T-helper 17 cell (primary cell): ENCODE measurements at places on chromosomes 7 and 10.

- no peak for DNase-seq
Observed at GRCh38 chr7:10475940-10476641, 497.6 kb upstream of the PHF14 start.

DNA sequence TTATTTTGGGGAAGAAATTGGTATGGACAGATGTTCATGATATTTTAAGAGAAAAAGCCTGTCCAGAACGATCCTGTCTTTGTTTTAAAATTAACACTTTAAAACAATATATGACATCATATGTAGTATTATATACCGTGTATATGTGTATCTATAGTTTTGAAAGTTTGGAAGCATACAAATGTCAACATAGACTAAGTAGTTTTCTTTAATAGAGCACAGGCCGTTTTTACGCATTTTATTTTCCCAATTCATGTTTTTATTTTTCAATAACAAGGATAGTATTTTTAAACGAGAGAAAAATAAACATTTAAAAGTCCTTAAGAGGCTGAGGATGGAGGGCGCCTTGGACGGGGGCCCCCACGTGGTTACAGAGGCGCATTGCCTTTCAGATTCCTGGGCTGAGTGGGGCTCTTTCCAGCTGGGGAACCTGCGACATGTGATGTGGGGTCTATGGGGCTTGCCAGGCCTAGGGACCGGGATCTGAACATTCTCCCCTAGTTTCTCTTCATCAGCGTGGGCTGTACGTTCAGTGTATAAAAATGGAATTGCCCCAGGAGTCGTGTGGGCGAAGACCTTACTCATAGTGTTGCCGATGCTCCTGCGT, 127.8 kb upstream of the ZNF746 start:
- peak; percentile 49 for DNase-seq

DNA sequence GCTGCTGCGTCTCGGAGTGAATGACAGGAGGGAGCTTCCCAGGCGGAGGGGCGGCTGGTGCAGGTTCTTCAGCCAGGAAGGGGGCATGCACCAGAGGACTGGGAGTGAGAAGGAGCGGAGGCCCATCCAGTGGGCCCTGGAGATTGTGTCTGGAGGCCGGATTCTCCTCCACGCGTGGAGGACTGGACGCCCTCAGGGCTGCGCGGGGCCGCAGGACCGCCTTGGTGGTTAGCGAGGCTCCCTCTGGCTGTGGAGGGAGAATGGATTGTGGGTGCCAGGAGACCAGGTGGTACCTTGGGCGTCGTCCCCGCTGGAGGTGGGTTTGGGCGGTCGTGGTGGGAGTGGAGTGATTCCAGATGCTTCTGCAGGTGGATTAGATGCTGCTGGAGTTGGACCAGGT, 68.9 kb downstream of the ELFN1 start:
- DNase-seq = no peak

DNA sequence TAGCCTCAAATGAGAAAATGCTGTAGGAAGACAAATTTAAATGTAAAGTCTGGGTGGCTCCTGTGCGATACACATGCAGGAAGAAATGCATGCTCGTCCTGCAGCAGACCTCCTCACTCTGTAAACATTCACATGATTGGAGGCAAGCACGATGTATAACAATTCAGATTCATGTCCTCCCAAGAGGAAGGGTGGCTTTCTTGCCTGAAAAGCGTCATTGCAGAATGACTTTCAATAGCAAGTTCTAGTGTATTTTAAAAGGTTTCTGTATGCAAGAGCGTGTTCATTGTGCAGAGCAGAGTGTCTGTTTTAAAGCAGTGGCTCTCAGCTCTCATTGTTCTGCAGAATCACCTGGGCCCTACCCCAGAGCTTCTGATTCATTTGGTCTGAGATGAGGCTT, 170.3 kb upstream of the CELF2 start:
- DNase-seq = no peak

- no peak for DNase-seq
Observed at GRCh38 chr7:75953431-75953830, 38.5 kb downstream of the POR start.

- DNase-seq = no peak
Observed at GRCh38 chr10:43735907-43736306, 87.2 kb upstream of the ZNF32 start.

DNA sequence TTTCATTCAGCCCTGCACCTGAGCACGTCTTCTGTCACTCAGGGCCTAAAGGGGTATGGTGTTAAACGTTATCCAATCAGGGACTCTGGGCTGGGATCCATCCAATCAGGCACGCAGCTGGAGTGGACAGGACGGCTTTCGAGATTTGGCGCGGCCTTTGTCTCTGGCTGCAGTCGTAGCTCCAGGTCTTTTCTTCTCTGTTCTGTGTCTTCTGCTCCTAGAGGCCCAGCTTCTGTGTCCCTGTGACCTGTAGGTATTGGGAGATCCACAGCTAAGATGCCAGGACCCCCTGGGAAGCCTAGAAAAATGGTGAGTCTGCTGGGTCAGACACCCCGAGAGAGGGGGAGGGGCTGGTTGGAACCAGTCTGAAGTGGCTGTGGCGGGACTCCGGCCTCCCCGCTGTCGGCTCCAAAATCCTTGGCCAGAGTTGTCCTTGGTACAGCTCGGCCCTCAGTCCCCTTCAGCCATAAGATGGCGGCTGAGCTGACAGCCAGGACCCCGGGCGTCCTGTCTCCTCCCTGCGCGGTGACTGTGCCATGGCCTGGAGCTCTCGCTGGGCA, 11.7 kb upstream of the ZNF680 start:
- no peak for DNase-seq

DNA sequence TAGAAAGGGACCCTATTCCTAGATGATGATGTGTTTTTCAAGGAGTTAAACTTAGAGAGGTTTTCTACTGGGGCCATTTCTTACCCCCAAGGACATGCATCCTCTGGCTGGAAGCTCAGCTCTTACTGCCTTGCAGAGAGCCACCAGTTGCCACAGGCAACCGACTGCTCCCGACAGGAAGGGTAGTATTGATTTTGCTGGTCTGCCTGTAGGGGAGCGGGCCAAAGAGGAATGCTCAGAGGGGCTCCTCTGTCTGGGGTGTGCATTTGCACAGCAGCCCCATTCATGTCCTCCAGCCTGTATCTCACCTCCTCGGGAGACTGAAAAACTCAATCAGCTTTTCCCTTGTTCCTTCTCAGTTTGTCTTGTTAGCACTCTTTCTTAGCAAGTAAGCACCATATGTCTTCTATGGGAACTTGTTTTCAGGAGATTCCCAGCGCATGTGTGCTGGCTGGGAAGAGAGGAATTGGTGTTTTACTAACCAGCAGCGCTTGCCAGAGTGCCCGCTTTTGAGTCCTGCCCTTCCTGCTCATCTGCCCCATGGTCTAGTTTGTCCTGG, 739.0 kb upstream of the GALNT17 start:
- DNase-seq = no peak

- DNase-seq = no peak
Observed at GRCh38 chr10:111392159-111392558, 315.3 kb downstream of the ADRA2A start.

- DNase-seq = no peak
Observed at GRCh38 chr10:77247031-77247990, 390.3 kb downstream of the KCNMA1 start.

DNA sequence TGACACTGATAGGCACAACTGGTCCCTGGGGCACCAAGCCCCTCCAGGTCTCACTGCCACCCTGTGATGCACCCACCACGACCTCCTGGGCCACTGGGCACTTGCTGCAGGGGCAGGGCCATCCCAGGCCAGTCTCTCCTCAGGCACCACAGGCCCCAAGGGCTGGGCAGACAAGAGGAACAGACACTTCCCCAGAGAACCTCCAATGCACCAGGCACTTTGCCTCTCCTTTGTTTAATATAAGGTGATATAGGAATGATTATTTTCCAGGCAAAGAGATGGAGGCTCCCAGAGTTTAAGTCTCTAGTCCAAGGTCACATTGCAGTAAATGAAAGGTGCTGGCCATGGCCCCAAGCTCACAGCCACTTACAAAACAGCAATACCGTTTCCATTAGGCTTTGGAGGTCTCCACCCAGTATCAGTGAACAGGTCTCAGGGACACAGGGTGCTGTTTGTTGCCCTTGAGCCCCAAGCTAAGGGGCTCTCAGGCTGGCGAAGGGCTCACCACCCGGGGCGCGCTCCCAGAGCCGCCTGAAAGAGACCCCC, 4.5 kb downstream of the DEPP1 start:
- no peak for DNase-seq

DNA sequence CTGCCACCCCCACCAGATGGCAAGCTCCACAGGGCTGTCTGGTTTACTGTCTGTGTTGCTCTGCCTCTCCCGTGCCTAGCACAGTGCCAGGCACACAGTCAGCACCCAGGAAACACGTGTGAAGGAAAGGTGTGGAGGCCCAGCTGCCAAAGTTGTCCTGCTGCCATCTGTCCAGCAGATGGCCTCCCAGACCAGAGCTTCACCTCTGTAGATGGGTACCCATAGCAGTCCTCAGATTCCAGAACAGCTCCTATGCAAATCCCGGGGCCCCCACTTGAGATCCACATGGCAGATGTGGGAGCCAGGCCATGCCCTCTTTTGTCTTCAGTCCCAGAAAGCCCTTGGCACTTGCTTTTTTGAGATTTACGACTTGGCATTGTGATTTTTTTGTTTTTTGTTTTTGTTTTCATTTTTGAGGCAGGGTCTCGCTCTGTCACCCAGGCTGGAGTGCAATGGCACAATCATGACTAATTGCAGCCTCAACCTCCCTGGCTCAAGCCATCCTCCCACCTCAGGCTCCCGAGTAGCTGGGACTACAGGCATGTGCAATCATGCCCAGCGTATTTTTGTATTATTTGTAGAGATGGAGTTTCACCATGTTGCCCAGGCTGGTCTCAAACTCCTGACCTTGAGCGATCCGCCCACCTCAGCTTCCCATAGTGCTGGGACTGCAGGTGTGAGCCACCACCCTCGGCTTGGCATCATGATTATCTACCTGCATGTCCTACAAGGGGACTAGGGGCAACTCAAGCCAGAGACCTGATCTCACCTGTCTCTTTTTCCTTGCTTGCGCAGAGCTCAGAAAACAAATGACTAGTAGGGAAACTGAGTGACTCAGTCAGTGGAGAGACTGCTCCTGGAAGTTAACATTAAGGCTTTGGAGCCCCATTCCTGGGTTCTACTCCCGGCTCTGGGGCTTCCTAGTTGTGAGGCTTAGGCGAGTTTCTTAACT, 16.9 kb upstream of the PALD1 start:
- no peak for DNase-seq

DNA sequence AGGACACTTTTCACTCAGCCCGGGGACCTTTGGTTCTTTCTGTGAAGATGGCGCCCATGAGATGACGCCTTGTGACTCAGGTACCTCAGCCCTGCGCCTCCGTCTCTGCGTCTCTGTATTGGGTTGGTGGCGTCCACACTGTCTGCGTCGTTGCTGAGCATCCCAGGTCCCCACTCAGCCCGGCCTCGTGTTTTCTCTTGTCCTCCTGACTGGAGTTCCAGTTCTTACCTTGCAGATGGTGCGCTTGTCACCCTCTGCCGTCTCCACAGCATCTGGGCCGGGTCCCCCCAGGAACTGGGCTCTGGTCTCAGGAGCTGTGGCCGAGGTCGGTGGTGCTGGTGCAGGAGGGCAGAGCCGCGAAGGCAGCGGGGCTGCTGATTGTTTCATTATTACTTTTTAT, 150.4 kb downstream of the WDR37 start:
- no peak for DNase-seq

- DNase-seq = no peak
Observed at GRCh38 chr10:91907033-91907594, 2.2 kb downstream of the FGFBP3 start.

GRCh38 chr7:114414156-114415063, at the start of gene FOXP2:
Gene FOXP2 (plus strand): TSS chr7:114414815. CDS start chr7:114426512, 11,697 bp downstream.
- no peak for DNase-seq

DNA sequence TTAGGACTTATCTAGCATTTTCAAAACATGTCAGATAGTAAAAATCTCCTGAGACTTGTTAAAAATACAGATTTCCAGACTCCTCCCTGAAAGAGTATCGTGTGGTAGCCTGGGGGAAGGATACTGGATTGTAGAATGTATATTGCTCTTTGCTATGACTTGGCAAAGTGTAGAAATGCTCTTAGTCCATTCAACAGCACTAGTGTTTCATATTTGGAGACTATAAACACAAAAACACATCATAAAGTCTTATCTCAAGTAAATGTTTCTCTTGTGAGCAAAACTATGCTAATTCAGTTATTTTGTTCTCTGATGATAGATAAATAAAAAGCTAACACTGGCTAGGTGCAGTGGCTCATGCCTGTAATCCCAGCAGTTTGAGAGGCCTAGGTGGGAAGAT, 137.5 kb upstream of the PRPS1L1 start:
- no peak for DNase-seq

DNA sequence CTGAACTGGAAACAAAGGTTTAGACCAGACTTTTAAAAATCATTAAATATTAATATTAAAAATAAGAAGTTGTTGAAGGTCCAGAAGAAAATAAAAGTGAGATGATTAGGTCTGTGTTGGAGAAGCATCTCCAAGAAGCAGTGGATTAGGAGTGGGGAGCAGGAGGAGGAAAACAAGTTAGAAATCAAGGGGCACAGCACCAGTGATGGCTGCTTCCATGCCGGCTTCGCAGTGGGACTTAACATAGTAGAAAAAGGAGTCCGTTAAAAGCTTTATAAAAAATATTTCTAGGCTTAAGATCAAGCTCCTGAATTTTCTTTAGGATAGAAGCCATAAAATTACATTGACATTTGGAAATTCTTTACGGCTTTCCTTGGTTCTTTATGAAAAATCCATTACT, 95.8 kb downstream of the CDC14C start:
- DNase-seq = no peak

- no peak for DNase-seq
Observed at GRCh38 chr7:143902332-143902899, 440 bp upstream of the TCAF1 start.

- DNase-seq = no peak
Observed at GRCh38 chr10:100655326-100655759, 90.0 kb upstream of the PAX2 start.

DNA sequence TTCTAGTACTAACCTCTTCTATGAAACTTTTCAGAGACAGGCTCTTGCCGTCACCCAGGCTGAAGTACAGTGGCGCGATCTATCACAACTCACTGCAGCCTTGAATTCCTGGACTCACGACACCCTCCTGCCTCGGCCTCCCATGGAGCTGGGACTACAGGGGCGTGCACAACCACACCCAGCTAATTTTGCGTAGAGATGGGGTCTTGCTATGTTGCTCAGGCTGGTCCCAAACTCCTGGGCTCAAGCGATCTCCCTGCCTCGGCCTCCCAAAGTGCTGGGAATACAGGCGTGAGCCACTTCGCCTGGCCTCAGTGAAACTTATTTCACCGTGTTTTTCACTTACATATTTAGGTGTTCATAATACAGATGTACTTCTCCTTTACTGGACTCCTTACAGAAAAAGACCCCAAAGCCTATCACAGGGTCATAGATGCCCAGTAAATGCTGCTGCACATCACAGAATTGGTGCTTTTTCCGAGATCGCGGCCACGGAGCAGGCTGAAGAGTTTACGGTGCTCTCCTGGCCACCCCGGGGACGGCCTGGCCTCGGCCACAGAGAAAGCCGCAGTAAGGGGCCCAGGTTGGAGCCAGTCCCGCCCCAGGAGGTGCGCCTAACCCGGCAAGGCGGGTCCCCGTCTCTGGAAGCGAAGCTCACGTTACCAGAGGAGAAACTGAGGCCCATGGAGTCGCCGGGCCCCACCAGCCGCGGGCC, 595 bp downstream of the TBL2 start:
- DNase-seq = no peak
